ENCODE measurements at places on chromosomes 6 and 20.

- no peak for DNase-seq
Measured at GRCh38 chr20:63119963-63120807, 95.7 kb downstream of the YTHDF1 start.

DNA sequence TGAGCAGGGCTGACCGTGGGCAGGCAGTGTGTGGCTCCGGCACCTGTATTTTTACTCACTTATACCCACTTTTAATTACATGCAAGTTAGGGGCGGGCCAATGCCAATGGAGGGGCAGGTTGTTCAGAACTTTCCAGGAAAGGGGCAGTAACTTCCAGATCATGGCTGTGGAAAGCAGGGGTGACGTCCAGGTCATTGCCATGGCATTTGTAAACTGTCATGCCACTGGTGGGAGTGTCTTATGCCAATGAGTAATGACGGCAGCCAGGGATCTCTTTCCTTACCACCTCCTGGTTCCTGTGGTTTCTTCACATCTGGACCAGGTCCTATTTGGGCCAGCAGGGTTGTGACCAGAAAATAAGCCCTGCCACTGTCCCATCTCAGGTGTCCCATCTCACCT is 258.7 kb downstream of the THBS2 start:
- no peak for DNase-seq

DNA sequence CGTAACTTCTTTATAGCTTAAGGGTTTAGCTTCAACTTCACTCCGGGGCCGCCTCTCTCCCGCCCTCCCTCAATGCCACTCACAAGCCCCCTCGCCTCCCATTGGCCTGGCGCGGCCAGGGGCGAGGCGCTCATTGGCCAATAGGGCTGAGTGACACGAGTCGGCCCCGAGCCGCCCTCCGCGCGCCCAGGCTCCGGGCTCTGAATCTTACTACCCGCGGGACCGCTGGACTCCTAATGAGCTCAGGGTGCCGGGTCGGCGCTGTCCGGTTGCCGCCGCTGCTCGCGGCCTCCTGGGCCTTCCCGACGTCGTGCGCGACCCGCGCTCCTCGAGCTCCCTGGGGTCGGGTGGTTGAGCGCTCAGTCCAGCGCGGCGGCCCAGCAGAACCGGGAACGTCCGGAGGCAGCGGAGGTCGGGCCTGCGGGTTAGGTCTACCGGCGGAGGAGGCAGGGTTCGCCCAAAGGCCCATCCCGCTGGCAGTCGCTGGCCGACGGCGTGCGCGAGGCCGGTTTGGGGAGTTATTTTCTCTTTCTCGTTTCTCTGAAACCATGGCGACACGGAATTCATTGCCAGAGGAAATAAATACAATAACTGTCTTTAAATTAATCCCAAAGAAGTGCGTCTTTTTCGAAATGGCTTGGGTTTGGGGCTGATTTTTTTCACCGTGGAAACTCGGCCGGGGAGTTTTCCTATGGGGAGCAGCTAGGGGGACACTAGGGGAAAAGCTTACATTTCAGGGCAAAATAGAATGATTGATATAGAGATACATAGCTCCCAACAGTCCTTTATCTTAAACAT is at the start of gene SIM1:
Gene SIM1, minus strand, starts transcription at position 19 of the 798 bp plus-strand sequence. CDS start 1,453 bp downstream, outside the sequence.
- DNase-seq, result no peak

- DNase-seq, result no peak
Measured at GRCh38 chr20:17854307-17854903, 114.2 kb downstream of the SNX5 start.

DNA sequence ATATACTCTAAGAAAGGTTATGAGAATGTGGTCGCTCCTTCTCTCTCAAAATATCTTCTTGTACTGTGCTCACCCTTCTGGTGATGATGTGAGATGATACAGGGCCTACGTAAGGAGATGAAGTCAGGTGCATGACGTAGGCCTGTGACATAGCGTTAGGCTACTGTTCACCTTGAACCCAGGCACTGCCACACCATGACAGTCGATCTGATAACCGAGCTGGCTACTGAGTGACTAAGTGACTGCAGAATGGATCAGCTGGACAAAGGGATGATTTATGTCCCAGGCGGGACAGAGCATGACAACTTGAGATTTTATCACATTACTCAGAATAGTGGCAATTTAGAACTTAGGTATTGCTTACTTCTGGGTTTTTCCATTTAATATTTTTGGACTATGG is 11.2 kb downstream of the SLC24A3 start:
- no peak for DNase-seq

- no peak for DNase-seq
Measured at GRCh38 chr6:42013134-42013516, 37.2 kb upstream of the TAF8 start.

- no peak for DNase-seq
Measured at GRCh38 chr6:7235712-7236305, 77.2 kb downstream of the SSR1 start.
